ENCODE measurements at places on chromosomes 6 and 20. TPM values are rescaled to one million over a fixed set of nuclear protein-coding genes. Genes with fewer than 3 reads are reported as not detected.

DNA sequence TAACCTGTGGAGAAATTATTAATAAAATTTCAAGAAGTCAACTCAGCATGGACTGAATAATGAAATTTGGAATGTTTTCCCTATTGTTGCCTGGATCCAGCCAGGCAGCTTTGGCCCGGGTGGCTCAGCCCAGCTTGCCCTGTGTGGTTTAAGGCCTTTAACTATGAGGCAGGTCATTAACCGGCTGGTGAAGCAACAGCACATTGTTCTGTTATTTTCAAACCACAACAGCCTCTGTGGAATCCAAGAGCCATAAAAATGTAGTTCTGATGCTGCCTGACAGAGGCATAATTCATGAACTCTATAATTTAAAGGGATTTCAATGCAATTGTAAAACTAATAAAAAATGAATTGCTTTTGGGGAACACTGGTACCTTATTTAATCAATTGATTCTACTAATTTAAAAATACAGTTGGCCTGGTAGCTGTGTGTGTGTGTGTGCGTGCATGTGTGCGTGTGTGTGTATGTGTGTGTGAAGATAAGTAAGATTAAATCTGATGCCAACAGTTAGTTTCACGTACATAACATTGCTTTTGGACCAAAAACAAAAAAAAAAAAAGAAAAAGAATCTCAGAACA, 117.7 kb downstream of the RPS12 start:
- no peak overlapping the region for H3K4me3 ChIP-seq
- H3K4me1 ChIP-seq = no peaks in the 10 kb centered on the region
- H3K27ac ChIP-seq = peak overlapping the region; percentile 18

DNA sequence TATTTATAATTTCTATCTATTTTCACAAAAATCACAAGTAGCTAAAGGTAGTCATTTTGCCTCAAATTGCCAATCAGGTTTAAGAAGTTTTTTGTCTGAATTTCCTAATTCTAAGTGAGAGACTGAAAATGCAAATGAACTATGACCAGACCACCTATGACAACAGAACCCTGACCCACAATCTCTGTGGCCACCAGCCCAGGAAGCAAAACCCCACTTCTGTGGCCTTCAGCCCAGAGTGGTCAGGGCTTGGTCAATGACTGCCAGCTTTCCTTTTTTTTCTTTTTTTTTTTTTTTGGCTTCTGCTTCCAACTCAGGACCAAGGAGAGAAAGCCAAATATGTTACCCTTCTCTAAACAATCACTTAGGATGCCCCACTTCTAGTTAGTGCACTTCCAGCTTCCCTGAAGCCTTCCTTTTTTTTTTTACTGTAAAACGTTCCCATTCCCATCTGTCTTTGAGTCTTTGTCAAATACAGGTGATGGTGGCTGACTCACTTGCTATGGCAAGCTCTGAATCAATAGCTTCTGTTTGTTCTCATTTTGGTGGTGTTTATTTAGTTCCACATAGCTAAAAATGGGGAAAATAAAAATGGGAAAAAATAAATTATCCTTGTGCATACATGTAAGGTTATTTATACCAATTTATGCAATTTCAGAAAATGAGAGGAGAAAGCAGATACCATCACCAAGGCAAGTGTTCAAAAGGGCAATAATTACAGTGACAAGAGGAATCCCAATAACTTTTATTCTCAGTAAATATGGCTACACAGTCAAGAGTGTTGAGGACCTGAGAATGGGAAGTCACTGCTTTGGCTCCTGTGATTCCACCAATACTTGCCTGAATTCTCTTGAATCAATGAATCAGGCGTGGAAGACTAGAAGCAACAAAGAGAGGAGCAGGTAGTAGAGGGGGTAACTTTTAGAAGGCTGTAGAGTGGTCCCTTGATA, 170.3 kb upstream of the PDE7B start:
- H3K27me3 ChIP-seq = no peaks in the 10 kb centered on the region
- H3K4me1 ChIP-seq = no peaks in the 10 kb centered on the region
- no peak for DNase-seq
- H3K4me3 ChIP-seq = no peak overlapping the region
- no peaks in the 10 kb centered on the region for H3K36me3 ChIP-seq

GRCh38 chr6:134374491-134375219, 56.7 kb upstream of the SGK1 start:
- no peaks in the 10 kb centered on the region for H3K36me3 ChIP-seq
- DNase-seq = peak; percentile 75
- no peaks in the 10 kb centered on the region for H3K27me3 ChIP-seq
- peak overlapping the region; percentile 41 for H3K27ac ChIP-seq
- peaks cover 4% of the 10 kb centered on the region for H3K4me1 ChIP-seq

DNA sequence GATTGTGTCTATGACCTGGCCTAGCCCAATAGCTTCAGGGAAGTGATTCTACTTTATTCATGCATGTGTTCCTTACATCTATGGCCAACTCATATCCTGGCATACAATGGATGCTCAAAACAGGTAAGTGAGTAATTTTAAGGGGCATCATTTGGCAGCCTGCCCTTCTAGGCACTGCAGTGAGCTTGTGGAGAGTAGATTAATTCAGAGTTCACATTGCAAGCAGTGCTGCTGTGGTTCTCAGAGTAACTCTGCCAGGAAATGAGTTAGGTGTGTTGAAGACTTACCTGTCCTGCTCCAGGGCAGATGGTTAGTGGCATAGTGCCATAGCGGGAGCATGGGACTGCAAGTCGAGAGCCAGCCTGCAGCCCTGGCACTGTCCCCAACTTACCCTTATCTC, 158.0 kb downstream of the SCP2D1 start:
- H3K36me3 ChIP-seq = no peaks in the 10 kb centered on the region
- peaks cover 5% of the 10 kb centered on the region for H3K4me1 ChIP-seq
- H3K4me3 ChIP-seq = no peak overlapping the region
- DNase-seq = no peak

DNA sequence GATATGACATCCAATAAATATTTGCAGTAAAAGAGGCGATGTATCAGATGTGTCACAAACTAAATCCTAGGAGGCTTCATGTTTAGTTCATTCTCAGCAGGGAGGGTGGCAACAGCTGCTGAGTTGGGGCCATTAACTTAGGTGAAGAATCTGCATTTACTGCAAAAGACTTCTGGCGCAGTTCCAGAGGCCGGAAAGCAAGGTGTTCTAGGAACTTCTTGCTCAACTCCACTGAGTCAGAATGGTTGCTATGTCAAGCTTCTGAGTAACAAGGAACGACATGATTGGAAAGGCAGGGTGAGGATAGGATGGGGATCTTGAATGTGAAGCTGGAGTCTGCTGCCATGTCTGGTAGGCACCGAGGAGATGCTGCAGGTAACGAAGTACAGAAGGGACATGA, 11.7 kb downstream of the ADNP start:
- DNase-seq = no peak
- peaks cover 90% of the 10 kb centered on the region for H3K4me1 ChIP-seq
- no peak overlapping the region for H3K4me3 ChIP-seq
- peak overlapping the region; percentile 24 for H3K27ac ChIP-seq

DNA sequence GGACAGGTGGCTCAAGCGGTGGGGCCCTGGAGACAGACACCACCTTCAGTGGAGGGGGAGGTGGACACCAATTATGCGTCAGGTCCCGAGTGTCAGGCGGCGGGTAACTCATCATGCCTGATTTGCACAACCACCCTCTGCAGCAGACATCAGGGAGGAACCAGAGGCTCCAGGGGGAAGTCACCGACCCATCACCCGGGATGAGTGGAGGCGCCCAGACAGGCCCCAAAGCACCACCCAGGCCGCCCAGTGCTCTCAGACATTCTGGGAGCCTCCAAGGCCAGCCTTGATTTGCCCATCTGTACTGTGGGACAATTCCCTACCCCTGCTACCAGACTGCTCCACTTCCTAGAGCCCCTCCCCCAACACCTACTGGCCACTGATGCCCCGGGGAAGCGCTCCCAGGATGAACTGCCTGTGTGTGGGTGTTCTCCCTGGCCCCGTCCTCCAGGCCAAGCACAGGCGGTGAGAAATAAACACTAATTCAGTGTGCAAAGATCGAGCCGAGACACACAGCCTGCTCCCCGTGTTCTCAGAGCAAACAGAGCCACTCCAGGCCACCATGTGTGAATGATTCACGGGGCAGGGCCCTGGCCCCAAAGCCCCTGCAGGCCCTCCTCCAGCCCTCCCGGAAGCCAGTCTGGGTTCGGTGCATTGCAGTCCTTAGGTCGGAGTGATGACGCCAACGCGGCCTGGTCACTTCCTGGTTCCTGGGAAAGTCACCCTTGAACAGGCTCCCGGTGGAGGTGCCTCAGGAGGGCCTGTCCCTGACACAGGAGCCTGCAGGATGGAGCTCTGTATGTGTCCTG, 107.2 kb downstream of the ASXL1 start:
- H3K4me3 ChIP-seq = no peak overlapping the region
- peaks cover 67% of the 10 kb centered on the region for H3K4me1 ChIP-seq
- no peak for DNase-seq

DNA sequence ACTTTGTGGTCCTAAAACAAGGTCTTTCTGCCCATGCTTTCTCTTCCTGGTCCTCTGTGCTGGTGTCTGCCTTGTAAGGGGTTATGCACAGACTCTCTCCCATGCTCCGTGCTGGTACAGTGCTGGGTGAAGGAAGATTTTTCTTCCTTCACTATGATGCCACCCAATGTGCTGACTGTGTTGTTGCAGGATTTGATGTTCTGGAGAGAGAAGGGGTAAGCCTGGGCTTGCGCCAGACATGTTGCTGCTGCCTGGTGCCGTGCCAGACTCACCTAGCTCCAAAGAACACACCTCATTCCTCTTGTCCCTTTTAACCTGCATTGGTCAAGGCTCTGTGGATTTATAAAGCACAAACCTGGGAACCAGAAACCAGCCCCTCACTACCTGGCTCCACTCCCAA, 28.4 kb upstream of the ARMH2 start:
- H3K4me1 ChIP-seq = no peaks in the 10 kb centered on the region
- no peak overlapping the region for H3K4me3 ChIP-seq
- H3K27me3 ChIP-seq = no peaks in the 10 kb centered on the region
- no peak for DNase-seq
- no peak overlapping the region for H3K27ac ChIP-seq
- no peaks in the 10 kb centered on the region for H3K36me3 ChIP-seq

GRCh38 chr6:11625302-11625701, 87.8 kb downstream of the TMEM170B start:
- H3K27ac ChIP-seq = no peak overlapping the region
- H3K4me1 ChIP-seq = no peaks in the 10 kb centered on the region
- no peak for DNase-seq
- no peaks in the 10 kb centered on the region for H3K27me3 ChIP-seq

DNA sequence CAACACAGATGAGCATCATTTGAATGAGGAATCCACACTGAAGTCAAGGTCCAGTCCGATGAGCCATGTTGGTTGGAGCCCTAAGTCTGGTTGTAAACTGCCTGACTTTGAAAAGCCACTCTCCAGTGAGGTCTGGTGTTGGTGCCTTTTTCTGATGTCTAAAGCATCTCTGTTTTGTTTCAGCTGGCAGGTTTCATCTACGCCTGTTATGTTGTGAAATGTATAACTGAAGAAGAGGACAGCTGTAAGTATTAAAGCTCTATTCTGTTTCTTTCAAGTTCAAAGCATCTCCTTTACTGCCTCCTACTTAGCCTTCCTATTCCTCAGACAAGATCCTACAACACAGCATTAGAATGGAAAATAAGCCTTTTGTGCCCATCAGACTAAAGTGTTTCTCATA, 171.1 kb upstream of the RNF217 start:
- no peak for DNase-seq
- no peaks in the 10 kb centered on the region for H3K4me1 ChIP-seq
- H3K36me3 ChIP-seq = no peaks in the 10 kb centered on the region
- H3K4me3 ChIP-seq = no peak overlapping the region

- no peak for DNase-seq
- H3K27ac ChIP-seq = no peak overlapping the region
- H3K27me3 ChIP-seq = no peaks in the 10 kb centered on the region
- H3K4me3 ChIP-seq = no peak overlapping the region
- H3K36me3 ChIP-seq = no peaks in the 10 kb centered on the region
Observed at GRCh38 chr20:58640446-58640845, 10.6 kb upstream of the STX16 start.

DNA sequence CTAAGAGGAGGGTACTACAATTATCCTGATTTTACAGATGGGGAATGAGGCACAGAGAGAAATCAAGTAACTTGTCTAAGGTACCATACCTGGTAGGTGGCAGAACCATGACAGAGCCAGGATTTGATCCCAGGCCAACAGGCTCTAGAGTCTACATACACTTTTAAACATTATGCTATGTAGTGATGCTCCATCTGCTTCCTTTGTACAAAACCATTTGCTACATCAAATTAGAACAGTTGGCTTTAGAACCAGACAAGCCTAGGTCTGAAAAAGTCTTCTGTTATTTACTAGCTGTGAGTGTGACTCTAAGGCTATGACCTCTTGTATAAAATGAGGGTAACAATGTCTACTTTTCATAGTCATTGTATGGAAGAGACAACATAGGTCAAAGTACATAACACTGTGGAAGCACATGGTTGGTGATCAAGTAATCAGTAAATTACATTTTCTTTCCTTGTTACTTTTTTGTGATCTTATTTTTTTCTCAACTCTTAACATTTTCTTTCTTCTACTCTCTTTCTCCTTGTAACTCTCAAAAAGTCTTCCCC, 122.1 kb downstream of the PDSS2 start:
- DNase-seq = no peak
- H3K4me1 ChIP-seq = no peaks in the 10 kb centered on the region
- no peak overlapping the region for H3K4me3 ChIP-seq
- no peaks in the 10 kb centered on the region for H3K36me3 ChIP-seq
- H3K27ac ChIP-seq = no peak overlapping the region
- no peaks in the 10 kb centered on the region for H3K27me3 ChIP-seq

DNA sequence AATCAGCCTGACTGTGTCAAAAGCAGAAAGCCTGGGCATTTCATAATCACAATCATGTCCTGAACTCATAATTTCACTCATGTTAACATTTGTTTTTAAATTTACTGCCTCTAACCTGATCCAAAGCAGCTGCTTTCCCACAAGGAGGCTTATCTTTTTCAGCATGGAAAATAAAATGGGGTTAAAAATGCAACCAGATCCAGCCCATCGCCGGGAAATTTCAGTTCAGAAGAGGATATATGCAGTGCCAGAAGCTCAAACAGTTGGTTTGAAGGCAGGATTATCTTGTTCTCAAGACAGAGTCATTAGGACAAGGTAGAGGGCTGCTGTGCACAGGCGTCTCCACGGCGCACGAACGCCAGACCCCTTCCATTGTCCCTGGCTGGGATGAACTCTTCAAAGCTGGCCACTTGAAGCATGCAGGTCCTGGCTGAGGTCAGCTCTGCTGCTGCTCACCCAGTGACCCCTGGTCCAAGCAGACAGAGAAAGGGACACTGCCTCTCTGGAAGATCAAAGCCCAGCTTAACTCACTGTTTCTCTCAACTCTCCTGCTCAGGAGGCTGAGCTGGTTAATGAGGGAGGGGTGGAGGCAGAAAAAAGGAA, 191.1 kb upstream of the HEY2 start:
- no peak overlapping the region for H3K4me3 ChIP-seq
- no peak overlapping the region for H3K27ac ChIP-seq
- no peaks in the 10 kb centered on the region for H3K27me3 ChIP-seq
- no peaks in the 10 kb centered on the region for H3K36me3 ChIP-seq
- DNase-seq = no peak

GRCh38 chr20:58721951-58722778, 29.6 kb downstream of the NPEPL1 start:
- H3K27me3 ChIP-seq = no peaks in the 10 kb centered on the region
- DNase-seq = peak; percentile 91
- H3K27ac ChIP-seq = no peak overlapping the region
- no peak overlapping the region for H3K4me3 ChIP-seq
- H3K4me1 ChIP-seq = peaks cover 3% of the 10 kb centered on the region

The ABHD16B gene
- not detected for total RNA-seq

The ULBP3 gene
- total RNA-seq = 0.86 TPM

The MATN4 gene
- 0.33 TPM for total RNA-seq

The CHRNA4 gene
- not detected for total RNA-seq

The PLG gene
- not detected for total RNA-seq

The TSPYL4 gene
- 19.1 TPM for total RNA-seq

The PACRG gene
- 3.5 TPM for total RNA-seq

The SOX18 gene
- 8.7 TPM for total RNA-seq

Data from esophagus muscularis mucosa (tissue), 4 donors.